Mesenchymal stem cell (in vitro differentiated cells and primary cell): ENCODE measurements at places on chromosomes 3 and 15.

GRCh38 chr3:48990636-48991469 lies 812 bp downstream of the P4HTM start:
- DNase-seq: peak; percentile 47

DNA sequence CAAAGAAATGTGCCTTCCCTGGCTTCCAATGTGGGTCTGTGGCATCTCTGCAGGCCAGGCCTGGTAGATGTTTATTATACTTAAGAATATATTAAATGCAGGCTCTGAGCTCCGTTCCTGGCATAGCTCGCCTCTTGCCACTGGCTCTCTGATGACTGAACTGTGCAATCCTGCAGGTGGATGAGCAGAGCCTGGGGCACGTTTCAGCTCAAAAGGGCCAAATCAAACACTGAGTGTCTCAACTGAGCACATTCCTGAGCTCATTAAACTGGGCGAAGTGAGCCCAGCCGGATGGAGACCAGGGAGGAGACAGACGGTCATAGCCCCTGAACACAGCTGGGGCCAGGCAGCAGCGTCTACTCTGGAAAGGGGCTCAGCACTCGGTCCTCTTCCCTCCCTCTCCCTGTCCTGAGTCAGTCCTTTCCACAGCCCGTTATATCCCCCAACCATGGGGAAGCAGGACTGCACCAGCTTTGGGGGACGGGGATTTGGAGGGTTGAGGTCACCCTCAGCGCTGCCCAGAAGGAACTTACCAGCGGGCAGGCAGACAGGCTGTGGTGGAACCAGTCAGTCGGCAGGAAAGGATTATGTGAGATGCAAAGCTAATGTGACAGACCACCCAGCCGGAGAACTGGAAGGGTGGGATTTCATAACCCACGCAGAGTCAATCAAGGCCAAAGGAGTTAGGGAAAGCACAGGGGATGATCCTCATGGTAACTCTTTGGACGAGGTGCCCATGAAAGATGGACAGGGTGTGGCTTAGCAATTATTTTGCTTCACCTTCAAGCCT lies 77.4 kb upstream of the ANKRD34C start:
- no peak for DNase-seq

GRCh38 chr3:184953401-184953800 lies 141.4 kb downstream of the VPS8 start:
- DNase-seq: no peak

DNA sequence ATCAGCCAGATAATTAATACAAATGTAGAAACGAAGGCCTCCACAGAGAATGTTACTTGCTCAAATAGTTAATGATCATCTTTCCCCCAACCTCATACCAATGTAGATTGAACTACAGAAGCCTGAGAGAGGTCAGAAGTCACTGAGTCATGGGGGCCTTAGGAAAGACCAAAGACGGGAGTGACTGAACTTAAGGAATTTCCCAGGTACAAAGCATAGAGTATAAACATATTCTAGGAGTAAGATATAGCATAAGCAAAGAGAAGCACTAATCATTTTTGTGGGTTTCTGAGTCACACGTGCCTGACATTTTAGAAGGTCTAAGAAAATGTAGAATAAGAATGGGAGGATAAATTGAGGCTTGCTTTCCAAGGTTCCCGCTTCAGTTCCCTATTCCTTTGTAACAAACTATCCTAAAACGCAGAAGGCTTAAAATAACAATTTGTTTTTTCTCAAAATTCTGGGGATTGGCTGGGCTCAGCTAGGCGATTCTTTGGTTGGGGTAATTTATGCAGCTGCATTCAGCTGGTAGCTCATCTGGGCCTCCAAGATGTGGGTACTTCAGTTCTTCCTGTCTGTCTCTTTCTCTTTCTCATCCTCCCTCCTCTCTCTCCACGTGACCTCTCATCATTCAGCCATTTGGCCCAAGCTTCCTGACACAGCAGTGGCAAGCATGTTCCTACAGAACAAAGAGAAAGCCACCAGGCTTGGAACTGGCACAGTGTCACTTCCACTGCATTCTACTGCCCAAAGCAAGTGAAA lies 422.6 kb downstream of the FOXP1 start:
- peak; percentile 74 for DNase-seq

DNA sequence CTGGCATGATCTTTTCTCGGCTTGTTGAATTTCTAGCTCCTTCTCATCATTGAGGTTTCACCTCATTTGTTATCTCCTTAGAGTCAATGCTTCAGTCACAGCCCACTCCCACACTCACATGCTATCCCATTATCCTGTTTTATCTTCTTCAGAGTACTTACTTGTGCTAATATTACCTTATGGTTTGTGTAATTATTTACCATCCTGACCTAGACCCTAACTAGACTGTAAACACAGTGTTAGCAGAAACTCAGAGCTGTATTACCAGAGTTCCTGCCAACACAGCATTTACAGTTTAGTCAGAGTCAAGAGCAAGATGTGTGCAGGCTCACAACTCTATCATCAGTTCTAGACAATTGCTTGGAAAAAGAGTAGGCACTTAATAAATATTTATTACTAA lies 144.7 kb downstream of the OTOL1 start:
- DNase-seq: no peak

- no peak for DNase-seq
These were observed 52.9 kb downstream of the KLF15 start for GRCh38 chr3:126304291-126304690.

DNA sequence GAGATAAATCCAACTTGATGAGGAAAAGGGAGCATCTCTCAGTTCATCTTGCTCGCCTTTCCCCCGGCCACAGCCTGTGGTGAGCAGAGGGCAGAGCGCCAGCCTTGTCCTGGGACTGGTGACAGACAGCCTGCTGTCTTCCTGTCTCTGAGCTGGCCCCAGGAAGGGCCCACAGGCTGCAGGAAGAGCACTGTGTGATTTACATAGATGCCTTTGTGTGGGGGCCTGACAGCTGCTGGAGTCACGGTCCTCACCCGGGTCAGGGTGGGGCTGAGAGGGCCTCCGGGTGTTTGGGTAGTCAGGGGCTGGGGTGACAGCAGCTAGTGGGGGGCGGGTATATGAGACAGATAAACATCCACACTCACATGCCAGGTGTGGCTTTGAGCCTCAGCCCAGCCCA lies 29.3 kb downstream of the PLA2G4D start:
- DNase-seq: no peak

DNA sequence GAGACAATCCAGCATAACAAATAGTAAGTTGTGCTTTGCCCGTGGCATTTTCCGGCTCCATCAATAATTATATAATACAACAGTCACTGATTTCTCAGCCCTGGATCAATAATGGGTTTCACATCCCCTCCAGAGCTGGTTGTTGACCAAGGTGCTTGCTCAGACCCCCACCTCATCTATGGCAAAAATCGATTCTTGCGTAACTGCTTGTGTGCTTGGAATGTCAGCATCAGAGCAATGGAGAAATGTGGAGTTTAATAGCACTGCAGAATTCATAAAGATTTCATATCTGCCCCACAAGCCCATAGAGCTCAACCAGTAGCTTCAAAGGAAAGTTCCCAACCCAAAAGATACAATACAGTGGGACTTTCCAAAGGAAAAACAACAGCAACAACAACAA lies 1098.5 kb downstream of the IGSF11 start:
- DNase-seq: no peak

GRCh38 chr15:77615472-77615871 lies 17.2 kb downstream of the LINGO1 start:
- no peak for DNase-seq

- no peak for DNase-seq
These were observed 23.7 kb downstream of the PPP2R3A start for GRCh38 chr3:135989242-135989641.

DNA sequence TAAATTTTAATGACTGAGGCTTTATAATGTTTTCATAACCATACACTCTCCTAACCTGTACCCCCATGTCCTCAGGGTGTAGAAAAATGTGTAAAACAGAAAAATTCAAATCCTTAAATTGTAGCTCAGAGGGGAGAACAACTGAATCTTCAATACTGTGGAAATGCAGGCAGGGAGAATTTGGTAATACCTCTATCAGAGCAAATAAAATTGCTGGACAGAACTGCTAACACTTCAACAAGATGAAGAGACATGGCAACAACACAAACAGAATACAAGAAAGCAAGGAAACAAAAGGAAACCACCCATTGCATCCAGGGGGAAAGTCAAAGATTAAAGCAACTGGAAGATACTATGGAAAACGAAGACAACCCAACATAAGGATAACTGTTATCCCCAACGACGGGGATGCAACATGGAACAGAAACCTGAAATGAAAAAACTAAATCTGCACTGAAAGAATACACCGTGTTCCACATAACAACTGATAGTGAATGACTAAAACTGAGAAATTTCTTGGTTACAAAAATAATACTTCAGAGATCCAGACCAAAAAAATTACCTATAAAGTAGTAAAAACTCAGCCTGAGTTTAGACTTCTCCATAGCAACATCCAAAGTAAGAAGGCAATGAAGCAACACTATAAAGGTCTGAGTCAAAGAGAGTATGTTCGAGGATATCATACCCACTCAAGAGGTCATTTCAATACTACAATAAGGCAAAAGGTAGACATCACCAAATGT lies 48.5 kb downstream of the HACD2 start:
- no peak for DNase-seq

GRCh38 chr3:63538919-63539318 lies 113.6 kb upstream of the SNTN start:
- DNase-seq: no peak

- no peak for DNase-seq
These were observed 115.9 kb upstream of the ST8SIA2 start for GRCh38 chr15:92277776-92278175.

DNA sequence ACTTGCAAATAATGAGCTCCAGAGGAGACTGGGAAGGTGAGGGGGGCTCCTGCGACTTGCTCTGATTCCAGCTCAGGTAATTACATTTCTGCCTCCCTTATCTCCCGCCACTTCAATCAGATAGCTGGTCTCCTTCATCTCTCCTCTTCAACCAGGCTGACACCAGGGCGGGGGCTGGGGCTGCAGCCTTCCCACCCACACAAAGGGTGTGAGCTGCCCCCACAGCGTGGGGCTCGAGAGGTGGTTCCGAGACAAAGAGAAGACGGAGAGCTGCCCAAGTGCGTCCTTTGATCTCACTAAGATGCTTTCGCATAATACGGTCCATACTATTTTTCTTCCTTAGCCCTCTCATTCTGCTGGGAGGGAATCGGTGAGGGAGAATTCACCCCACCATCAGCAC lies 139.7 kb downstream of the NSMCE3 start:
- no peak for DNase-seq

DNA sequence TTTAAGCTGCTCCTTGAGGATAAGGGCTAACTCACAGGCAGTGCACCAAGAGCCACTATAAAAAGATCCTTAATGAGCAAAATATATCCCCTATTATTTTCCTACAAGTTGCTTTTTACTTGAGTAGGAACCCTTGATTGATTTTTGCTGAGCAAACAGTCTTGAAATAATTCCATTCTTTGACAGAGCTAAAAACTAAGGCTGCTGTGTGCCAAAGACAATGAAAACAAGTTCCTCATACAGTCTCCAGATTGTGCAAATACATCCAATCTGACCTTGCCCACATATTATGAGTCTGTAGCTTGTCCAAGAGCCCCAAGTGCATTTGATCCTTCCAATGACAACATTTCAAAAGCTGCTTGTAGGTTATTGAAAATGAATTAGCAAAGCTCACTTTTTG lies 15.0 kb downstream of the PRKAR2A start:
- no peak for DNase-seq

- DNase-seq: no peak
These were observed 11.5 kb upstream of the SCAP start for GRCh38 chr3:47487265-47487664.

- DNase-seq: no peak
These were observed 25.3 kb downstream of the BHLHE40 start for GRCh38 chr3:5004319-5005152.

- DNase-seq: no peak
These were observed 102.6 kb downstream of the TFG start for GRCh38 chr3:100811779-100812507.
